ENCODE measurements at places on chromosomes 1 and 21. TPM values are rescaled to one million over a fixed set of nuclear protein-coding genes. Genes with fewer than 3 reads are reported as not detected.
A peak's percentile ranks its signal among the peaks of the same experiment; 100 is the strongest.

GRCh38 chr21:46498335-46499050 is 39.8 kb downstream of the DIP2A start:
- H3K36me3 ChIP-seq, result peaks cover 20% of the 10 kb centered on the region
- H3K4me1 ChIP-seq, result peaks cover 19% of the 10 kb centered on the region
- H3K27ac ChIP-seq, result no peak overlapping the region
- DNase-seq, result no peak
- H3K4me3 ChIP-seq, result no peak overlapping the region

GRCh38 chr1:24248859-24249258 is 61.8 kb upstream of the IFNLR1 start:
- H3K4me3 ChIP-seq, result no peak overlapping the region
- DNase-seq, result no peak
- H3K27ac ChIP-seq, result no peak overlapping the region
- no peaks in the 10 kb centered on the region for H3K4me1 ChIP-seq
- no peaks in the 10 kb centered on the region for H3K27me3 ChIP-seq

GRCh38 chr1:31032266-31032665 is 33.3 kb downstream of the PUM1 start:
- no peaks in the 10 kb centered on the region for H3K27me3 ChIP-seq
- no peaks in the 10 kb centered on the region for H3K36me3 ChIP-seq
- H3K27ac ChIP-seq, result no peak overlapping the region
- no peak for DNase-seq
- H3K4me3 ChIP-seq, result no peak overlapping the region

GRCh38 chr1:199264911-199265310 is 626.1 kb downstream of the PTPRC start:
- no peak overlapping the region for H3K4me3 ChIP-seq
- no peaks in the 10 kb centered on the region for H3K4me1 ChIP-seq
- H3K36me3 ChIP-seq, result no peaks in the 10 kb centered on the region
- DNase-seq, result no peak
- H3K27ac ChIP-seq, result no peak overlapping the region

DNA sequence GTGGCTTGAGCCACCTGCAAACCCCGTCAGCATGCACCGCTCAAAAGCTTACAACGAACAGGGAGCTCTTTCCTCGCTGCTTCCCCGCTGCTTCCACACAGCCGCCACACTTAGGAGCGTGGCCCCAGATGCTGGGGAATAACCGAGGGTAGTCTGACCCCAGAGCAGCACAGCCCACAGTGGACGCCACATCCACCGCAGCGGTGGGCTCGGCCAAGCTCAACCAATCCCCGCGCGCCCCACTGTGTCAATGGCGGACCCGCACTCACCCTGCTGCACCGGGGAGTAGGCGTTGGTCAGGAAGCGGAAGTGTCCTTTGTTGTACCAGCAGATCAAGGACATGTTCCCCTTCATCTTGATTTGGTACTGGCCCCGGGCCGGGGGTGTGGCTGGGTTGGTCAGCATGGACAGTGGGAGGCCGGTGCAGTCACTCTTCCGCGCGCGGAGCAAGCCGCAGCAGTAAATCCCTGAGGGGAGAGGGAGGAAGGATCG is 93.5 kb downstream of the PGBD5 start:
- no peak overlapping the region for H3K4me3 ChIP-seq
- H3K27ac ChIP-seq, result no peak overlapping the region
- peaks cover 28% of the 10 kb centered on the region for H3K27me3 ChIP-seq
- DNase-seq, result peak; percentile 40
- peaks cover 11% of the 10 kb centered on the region for H3K4me1 ChIP-seq

- DNase-seq, result peak; percentile 50
- H3K36me3 ChIP-seq, result no peaks in the 10 kb centered on the region
- H3K27ac ChIP-seq, result no peak overlapping the region
- peaks cover 3% of the 10 kb centered on the region for H3K27me3 ChIP-seq
Observed at GRCh38 chr1:29960156-29960755, 723.9 kb downstream of the PTPRU start.

- no peaks in the 10 kb centered on the region for H3K27me3 ChIP-seq
- H3K4me3 ChIP-seq, result no peak overlapping the region
Observed at GRCh38 chr21:17231124-17231523, 281.7 kb upstream of the CXADR start.

DNA sequence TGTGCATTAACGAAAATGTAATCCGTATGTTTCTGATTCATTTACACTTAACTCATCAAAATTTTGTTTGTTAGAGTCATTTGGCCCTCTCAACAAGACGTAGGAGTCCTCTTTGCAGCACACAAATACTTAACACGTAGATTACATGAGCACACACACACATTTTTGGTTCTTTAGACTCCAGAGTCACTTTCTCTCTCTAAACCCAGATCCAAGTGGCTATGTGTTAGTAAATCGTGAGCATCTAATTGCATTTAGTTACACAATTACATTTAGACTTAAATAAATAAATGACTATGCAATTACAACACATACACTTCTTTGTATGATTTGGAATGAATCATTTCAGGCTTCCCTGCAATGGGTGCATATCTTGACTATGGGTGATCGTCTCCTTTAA is 109.0 kb upstream of the GREM2 start:
- DNase-seq, result no peak
- H3K36me3 ChIP-seq, result no peaks in the 10 kb centered on the region
- peaks cover 3% of the 10 kb centered on the region for H3K4me1 ChIP-seq
- no peak overlapping the region for H3K4me3 ChIP-seq
- H3K27ac ChIP-seq, result no peak overlapping the region

GRCh38 chr1:9440763-9441194 is 98.5 kb upstream of the SLC25A33 start:
- H3K36me3 ChIP-seq, result no peaks in the 10 kb centered on the region
- no peak overlapping the region for H3K4me3 ChIP-seq
- H3K27me3 ChIP-seq, result peaks cover 49% of the 10 kb centered on the region
- H3K27ac ChIP-seq, result no peak overlapping the region

DNA sequence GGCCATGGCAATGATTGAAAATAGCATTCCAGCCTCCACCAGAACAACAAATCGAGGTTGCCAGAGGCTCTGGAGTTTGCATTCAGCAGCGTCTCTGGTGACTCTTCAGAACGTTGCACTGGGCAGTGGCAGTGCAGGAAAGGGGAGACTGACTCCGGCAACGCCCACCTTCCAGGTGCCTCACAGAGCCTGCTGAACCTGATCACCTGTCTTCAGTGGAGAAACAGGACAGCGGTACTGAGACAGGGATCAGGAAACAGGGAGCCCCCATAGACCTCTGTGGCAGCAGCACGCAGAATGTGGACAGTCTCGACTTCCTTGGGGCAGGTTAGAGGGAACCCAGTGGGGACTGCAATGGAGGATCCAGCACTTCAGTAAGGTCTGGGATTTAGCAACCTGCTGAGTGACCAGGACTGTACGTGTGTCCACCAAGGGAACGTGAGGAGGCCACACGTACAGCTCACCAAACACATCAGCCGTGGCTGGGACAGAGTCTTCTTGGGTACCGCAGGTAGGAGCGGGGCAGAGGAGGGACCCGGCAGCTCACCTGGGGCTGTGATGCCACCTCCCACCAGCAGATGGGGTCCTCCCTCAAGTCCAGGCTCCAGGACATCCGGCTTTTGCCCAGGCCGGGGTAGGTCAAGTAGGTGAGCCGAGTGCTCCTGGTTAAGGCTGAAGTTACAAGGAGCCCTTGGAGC is 128.6 kb downstream of the PRDM2 start:
- H3K4me1 ChIP-seq, result no peaks in the 10 kb centered on the region
- H3K36me3 ChIP-seq, result no peaks in the 10 kb centered on the region
- no peaks in the 10 kb centered on the region for H3K27me3 ChIP-seq
- no peak overlapping the region for H3K27ac ChIP-seq
- no peak for DNase-seq
- H3K4me3 ChIP-seq, result no peak overlapping the region

- no peak overlapping the region for H3K4me3 ChIP-seq
- no peaks in the 10 kb centered on the region for H3K4me1 ChIP-seq
- no peak for DNase-seq
- no peak overlapping the region for H3K27ac ChIP-seq
- H3K27me3 ChIP-seq, result peaks cover 35% of the 10 kb centered on the region
- H3K36me3 ChIP-seq, result no peaks in the 10 kb centered on the region
Observed at GRCh38 chr1:85172684-85173337, 28.0 kb downstream of the SYDE2 start.

DNA sequence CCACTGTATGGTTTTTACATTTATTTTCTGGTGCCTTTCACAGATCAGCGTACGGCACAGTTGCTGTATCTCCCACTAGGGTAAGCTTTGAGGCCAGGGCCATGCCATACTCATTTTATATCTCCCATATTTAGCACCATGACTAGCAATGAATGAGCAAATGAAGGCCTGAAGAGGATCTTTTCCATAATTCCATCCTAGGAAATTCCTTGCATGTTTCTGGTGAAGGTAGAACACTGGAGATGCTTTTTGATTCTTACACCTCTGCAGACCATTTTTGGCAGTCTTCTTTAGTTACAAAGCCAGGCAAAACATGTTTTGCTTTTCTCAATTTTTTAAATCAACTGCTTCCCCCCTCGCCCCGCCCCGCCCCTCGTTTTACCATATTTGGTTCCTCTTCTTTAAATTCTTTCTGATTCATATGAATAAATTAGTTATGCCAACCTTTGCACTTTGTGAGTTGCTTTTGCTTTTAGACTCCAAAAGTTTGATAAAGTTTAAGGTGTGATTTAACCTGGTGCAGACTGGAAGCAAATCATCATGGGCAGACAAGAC is 78.9 kb upstream of the AK4 start:
- H3K4me3 ChIP-seq, result peak overlapping the region; percentile 87
- H3K36me3 ChIP-seq, result no peaks in the 10 kb centered on the region

DNA sequence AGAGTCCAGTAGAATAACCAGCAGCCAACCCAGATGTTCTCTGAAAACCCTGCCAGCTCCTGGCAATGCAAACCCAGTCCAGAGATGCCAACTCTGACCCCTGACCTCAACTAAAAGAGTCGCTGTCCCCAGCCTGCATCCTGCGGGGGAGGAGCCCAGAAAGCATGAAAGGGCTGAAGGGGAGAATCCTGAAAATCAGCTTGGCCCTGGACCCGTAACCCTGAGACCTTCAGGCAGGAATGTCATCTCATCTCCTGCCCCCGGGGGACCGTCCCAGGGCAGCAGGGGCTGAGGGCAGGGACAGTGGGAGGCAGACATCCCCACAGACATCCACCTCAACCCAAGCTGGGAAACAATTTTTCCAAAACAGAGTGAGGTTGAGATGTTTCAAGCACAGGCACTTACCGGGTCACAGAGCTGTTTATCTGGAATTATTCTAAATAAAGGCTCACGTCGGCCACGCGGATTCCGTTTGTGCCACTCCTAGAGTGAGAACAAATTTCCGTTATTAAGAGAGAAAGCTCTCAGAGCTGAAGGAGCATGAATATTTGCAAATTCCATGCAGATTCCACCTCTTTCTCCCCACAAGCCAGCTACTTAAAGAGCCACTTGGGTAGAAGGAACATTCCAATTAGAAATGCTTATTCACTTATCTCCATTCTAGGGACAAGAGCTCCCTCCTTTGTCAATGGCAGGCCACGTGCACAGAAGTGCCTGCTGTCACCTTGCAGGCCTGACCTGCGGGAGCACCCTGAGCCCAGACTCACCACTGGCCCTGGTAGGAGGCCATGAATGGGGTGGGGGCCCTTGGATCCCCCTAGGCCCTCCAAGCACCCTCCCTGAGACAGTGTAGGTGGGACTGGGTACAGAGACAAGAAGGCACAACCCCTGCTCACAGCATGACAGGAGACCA is 240.1 kb downstream of the NPHP4 start:
- H3K4me1 ChIP-seq, result no peaks in the 10 kb centered on the region
- H3K4me3 ChIP-seq, result no peak overlapping the region
- H3K36me3 ChIP-seq, result no peaks in the 10 kb centered on the region
- H3K27me3 ChIP-seq, result peaks cover 8% of the 10 kb centered on the region

DNA sequence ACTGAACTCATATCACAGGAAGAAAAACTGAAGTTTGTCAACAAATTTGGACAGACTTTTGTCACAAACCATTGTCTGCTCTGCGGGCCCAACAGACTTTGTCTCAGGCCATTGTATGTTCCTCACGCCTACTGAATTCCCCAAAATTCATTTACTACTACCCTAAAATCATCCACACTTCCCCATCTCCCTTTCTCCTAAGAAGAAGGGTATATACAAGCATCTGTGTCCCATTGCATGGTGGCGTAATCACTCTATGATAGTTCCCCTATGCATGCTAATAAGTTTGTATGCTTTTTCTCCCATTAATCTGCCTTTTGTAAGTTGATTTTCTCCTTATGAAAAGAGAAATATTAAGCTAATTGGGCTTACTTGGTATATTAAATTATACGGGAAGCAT is 54.9 kb upstream of the ATF3 start:
- H3K27me3 ChIP-seq, result peaks cover 29% of the 10 kb centered on the region
- peaks cover 4% of the 10 kb centered on the region for H3K36me3 ChIP-seq
- H3K4me1 ChIP-seq, result peaks cover 2% of the 10 kb centered on the region
- no peak overlapping the region for H3K27ac ChIP-seq
- no peak overlapping the region for H3K4me3 ChIP-seq

- H3K36me3 ChIP-seq, result no peaks in the 10 kb centered on the region
- DNase-seq, result no peak
- H3K27me3 ChIP-seq, result peaks cover 14% of the 10 kb centered on the region
- H3K4me3 ChIP-seq, result no peak overlapping the region
- no peak overlapping the region for H3K27ac ChIP-seq
- H3K4me1 ChIP-seq, result no peaks in the 10 kb centered on the region
Observed at GRCh38 chr1:192474080-192474683, 101.4 kb upstream of the RGS1 start.

DNA sequence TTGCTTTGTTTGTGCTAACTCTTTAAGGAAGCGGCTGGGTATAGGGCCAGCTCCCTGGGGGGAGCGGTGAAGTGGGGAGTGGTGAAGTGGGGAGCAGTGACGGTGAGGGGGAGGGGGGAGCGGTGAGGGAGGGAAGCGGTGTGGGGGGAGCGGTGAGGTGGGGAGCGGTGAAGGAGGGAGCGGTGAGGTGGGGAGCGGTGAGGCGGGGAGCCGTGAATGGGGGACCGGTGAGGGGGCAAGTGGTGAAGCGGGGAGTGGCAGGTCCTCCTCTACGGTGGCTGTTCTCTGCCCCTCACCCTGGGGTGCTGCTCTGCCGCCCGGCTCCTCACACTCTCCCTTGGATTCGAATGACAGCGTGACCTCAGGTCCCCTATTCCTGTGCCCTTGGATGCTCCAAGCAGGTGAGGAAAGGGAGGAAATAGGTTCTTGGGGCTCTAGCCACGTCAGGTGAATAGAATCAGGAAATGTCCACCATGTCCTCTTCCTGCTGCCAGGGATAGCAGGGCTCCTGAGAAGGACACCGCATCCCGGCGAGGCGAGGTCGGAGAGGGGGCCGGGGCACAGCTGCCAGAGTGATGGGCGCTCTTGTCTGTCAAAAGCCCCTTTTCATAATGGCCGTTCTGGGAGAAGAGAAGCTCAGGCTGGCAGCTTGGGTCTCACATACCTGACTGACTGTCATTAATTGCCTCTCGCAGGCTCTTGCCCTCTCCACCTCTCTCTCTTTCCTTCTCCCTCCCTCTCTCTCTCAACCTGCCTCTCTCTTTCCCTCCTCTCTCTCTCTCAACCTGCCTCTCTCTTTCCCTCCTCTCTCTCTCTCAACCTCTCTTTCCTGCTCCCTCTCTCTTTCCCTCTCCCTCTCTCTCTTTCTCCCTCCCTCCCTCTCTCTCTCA is 134.2 kb downstream of the PGBD5 start:
- H3K4me3 ChIP-seq, result no peak overlapping the region
- H3K36me3 ChIP-seq, result no peaks in the 10 kb centered on the region
- peaks cover 13% of the 10 kb centered on the region for H3K27me3 ChIP-seq
- peaks cover 5% of the 10 kb centered on the region for H3K4me1 ChIP-seq

GRCh38 chr1:180925471-180926051 is 12.9 kb downstream of the KIAA1614 start:
- peak; percentile 52 for DNase-seq
- no peaks in the 10 kb centered on the region for H3K4me1 ChIP-seq
- no peaks in the 10 kb centered on the region for H3K36me3 ChIP-seq
- no peaks in the 10 kb centered on the region for H3K27me3 ChIP-seq

Gene MARK1
- not detected for total RNA-seq

Gene S100A6
- total RNA-seq, result 90.9 TPM

Gene DISP3
- 0.81 TPM for total RNA-seq

Gene OVAAL
- not detected for total RNA-seq

Gene HSD3B2
- total RNA-seq, result not detected

Gene LYPD8
- total RNA-seq, result not detected

Gene P3R3URF
- total RNA-seq, result not detected

Gene RPE65
- not detected for total RNA-seq
